ENCODE measurements at places on chromosomes 3 and 15.
A peak's percentile ranks its signal among the peaks of the same experiment; 100 is the strongest.

GRCh38 chr3:114351123-114351821 lies 57.4 kb downstream of the TIGIT start:
- DNase-seq: no peak

DNA sequence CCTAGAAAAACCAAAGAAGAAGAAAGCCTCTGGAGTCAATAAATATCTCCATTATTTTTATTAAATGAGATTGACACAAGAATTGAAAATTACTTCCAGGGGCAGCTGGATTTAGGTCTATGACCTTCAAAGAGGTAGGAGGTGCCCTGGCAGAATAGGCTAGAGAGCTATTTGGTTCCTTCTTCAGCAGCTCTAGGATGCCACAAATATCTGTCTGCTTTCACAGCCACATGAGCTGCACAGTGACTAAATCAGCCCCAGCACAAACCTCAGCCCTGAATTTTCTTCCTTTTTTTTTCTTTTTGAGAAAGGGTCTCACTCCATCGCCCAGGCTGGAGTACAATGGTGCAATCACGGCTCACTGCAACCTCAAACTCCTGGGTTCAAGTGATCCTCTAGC lies 223.5 kb downstream of the ABHD5 start:
- no peak for DNase-seq

- peak; percentile 80 for DNase-seq
Measured at GRCh38 chr3:45659661-45660566, 29.3 kb upstream of the SACM1L start.

DNA sequence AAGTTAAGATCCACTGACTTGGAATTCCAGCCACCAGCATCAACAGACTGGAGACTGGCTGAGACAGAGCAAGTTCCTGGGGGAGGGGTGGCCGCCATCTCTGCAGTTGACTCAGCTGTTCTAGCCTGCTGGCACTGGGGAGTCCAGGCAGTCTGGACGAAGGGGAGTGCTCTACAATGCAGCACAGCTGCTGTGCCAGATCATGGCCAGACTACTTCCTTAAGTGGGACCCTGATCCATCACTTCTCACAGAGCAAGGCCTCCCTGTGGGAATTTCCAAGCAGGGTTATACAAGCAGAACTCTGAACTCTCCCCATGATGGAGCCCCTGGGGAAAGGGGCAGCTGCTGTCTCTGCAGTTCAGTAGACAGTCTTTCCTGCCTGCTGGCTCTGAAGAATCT lies 35.2 kb downstream of the PYGO1 start:
- DNase-seq: no peak

DNA sequence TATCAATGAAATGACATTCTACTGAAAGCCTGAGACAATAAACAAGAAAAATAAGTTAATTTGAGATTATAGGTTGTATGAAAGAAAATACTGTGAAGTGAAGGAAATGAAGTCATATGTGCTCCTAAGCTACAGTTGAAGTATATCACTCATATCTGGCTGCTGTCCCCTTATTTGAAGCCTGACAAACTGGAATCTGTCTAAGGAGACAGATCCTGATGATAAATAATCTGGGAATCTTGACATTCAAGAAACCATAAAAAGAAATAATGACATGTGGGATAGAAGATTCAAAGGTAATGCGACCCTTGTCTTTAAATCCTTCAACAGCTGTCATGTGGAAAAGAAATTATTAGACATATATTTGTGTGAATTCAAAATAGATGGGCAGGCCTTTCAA lies 424.5 kb upstream of the LMCD1 start:
- no peak for DNase-seq

- DNase-seq: peak; percentile 43
Measured at GRCh38 chr3:155859859-155860258, 5.6 kb upstream of the SLC33A1 start.

DNA sequence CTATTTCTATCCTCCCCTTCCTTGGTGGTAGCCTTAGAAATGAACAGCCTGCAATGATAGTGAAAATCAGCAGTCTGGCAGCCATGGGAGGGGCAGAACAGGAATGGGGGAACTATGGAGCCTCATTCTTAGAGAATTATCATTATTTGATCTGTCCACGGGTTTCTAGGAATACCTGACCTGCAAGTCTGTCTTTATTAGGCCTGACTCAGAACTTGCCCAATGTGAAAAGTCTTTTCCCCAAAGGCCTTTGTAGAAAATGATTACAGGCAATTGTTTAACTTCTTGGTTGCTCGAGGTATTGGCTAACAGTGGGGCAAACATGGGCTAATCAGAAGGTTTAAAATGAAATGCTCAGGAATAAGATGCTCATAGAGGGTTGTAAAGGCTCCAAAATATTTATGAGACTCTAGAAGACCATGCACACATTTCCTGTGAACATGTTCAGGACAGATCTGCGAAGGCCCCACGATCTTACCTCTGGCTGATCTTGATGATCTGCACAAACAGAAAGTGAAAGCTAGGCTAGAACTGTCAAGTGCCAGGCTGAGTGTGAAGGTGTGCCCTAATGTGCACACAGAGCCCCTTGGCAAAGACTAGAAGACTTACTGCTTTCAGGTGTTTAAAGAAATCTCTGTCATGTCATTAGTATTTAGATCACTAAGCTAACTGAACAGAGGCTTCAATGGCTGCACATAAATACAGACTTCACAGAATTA lies 39.6 kb upstream of the LAMP3 start:
- DNase-seq: no peak

GRCh38 chr15:63065262-63066221 lies 23.0 kb downstream of the TPM1 start:
- DNase-seq: peak; percentile 11

DNA sequence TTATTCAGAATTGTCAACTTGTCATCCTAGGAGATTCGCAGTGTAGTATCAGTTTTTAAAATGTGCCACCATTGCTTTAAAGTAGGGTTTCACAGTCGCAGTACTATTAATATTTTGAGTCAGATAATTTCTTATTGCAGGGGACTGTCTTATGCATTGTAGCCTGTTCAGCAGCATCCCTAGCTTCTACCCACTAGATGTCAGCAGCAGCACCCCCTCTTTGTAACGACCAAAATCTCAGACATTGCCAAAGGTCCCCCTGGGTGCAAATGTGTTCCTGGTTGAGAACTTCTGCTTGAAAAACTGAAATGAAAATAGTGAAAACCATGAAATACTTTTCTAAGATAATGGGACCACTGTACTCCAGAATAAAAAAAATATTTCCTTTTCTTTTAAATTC lies 474.8 kb downstream of the CNTN3 start:
- no peak for DNase-seq

- DNase-seq: no peak
Measured at GRCh38 chr3:42851228-42851834, 24.3 kb downstream of the CYP8B1 start.

- no peak for DNase-seq
Measured at GRCh38 chr15:40095371-40096093, 13.1 kb downstream of the BMF start.

- no peak for DNase-seq
Measured at GRCh38 chr3:23760871-23761373, 44.8 kb upstream of the UBE2E1 start.

DNA sequence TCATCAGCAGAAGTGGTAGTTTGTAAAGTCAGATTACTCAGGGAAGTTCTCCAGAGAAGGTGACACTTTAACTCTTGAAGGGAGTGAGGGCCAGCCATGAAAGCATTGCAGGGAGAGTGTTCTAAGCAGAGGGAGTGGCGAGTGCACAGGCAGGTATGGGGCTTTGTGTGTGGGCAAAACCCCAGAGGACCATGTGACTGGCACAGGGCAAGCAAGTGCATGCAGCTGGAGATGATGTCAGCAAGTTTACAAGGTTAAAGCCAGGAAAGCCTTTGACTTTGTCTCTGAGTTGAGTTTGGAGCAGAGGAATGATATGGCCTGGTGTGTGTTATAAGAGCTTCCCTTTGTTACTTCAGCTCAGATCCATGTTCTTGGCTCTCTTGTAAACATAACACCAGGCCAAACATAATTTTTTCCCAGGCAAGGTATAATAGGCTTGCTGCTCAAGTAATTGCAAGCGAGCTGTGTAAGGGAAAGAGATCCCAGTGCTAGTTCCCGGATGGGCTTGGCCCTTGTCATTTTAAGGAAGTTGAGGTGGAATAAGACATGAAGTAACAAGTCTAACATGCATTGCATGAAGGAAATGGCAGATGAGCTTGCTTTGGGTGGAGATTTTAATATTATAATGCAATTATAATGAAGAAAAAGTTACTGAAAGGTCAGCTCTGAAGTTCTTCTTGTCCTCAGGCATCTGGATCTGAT lies 341.1 kb upstream of the LRRC3B start:
- no peak for DNase-seq

GRCh38 chr15:72751751-72752455 lies 31.7 kb downstream of the ADPGK start:
- DNase-seq: peak; percentile 53

GRCh38 chr15:25543196-25543595 lies 104.4 kb upstream of the UBE3A start:
- no peak for DNase-seq

GRCh38 chr15:50075319-50075718 lies 43.7 kb downstream of the ATP8B4 start:
- no peak for DNase-seq

DNA sequence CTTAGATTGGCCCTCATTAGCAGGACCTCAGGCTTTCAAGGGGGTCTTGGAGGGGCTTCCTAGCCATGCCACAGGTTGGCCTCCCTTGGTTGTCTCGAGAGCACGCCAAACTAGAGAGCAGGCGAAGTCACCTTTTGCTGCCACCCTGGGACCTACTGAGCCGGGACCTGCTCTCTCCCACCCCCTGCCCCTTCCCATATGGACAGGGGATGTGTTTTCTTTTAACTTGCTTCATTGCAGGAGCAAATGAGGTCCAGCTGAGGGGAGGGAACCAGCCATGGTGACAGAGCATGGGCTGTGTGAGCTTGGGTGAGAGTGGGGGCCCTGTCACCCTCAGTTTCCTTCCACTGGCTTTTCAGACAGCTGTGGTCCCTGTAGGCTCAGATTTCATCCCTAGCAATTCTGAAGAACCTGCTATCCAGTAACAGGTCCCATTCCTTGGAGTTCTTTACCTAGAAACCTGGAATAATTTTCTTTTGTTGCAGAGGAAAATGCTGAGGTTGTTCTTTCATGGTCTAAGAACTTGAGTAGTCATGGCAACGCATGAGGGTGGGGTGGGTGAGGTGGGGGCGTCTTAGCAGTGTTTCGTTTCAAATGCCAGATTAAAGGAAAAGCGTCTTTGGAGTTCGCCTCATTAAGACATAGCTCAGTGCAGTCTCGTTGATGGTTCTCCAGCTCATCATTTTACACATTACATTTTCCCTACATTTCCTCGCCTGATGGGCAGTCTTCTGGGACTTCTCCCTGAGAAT lies 20.1 kb upstream of the MAGEF1 start:
- no peak for DNase-seq

DNA sequence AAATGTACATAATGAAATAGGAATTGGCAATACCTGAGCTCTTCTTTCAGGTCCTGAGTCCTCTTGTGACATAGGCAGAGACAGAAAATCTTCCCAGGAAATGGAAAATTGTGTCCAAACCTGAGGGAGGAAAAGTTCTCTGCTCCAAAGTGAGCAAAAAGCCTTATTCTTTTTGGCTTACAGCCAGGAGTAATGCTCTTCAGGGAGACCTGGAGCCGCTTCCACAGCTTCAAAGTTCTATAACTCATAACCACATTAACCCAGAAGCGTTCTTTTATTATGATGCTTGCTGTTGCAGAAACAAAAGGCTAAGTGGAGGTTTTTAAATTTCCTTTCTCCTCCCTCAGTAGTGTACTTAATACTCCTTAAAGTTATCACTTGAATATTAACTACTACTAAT lies 633 bp downstream of the IGSF10 start:
- no peak for DNase-seq

DNA sequence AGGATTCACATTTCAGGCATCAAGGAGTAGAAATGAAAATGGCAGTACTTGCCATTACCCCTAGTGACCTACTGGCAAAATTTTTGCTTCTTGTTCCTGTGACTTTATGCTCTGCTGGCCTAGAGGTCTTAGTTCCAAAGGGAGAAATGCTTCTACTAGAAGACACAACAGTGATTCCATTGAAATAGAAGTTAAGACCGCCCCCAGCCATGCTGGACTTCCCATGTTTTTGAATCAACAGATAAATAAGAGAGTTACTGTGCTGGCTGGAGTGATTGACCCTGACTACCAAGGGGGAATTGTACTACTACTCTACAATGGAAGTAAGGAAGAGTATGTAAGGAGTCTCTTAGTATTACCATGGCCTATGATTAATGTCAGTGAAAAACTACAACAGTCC lies 196.2 kb upstream of the AZI2 start:
- DNase-seq: no peak

- DNase-seq: no peak
Measured at GRCh38 chr3:25474052-25474451, 46.0 kb downstream of the RARB start.

DNA sequence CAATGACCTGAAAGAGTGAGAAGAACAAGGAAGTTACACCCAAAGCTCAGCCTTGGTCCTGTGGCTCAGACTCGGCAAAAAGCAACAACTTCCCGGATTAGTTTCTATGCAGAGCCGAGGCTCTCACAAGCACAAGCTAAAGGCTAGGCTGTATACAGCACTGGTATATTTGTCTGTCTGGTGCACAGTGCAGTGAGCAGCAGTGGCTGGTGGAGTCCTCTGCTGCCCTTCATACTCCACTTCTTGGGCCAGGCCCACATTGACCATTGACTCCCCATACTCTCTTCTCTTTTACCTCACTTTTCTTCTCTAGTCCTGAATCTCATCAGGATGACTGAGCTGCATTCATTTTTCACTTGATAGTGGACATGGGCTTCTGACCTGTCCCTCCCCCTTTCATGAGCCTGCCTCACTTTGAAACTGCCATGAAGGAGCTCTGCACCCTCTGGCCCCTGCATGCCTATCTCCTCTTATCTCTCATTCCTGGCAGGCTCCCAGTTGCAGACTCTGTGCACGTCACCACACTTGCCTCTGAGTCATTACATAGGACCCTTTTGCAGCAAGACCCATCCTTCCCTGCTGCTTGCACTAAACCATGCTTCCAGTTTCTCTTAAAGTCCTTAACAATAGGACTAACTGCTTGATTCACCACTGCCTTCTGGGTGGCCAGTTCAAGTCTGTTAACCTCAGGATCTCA lies 379.3 kb downstream of the NTRK3 start:
- DNase-seq: no peak

GRCh38 chr3:111173328-111173900 lies 101.8 kb downstream of the NECTIN3 start:
- no peak for DNase-seq

- no peak for DNase-seq
Measured at GRCh38 chr15:47486040-47486439, 231.3 kb upstream of the SEMA6D start.

DNA sequence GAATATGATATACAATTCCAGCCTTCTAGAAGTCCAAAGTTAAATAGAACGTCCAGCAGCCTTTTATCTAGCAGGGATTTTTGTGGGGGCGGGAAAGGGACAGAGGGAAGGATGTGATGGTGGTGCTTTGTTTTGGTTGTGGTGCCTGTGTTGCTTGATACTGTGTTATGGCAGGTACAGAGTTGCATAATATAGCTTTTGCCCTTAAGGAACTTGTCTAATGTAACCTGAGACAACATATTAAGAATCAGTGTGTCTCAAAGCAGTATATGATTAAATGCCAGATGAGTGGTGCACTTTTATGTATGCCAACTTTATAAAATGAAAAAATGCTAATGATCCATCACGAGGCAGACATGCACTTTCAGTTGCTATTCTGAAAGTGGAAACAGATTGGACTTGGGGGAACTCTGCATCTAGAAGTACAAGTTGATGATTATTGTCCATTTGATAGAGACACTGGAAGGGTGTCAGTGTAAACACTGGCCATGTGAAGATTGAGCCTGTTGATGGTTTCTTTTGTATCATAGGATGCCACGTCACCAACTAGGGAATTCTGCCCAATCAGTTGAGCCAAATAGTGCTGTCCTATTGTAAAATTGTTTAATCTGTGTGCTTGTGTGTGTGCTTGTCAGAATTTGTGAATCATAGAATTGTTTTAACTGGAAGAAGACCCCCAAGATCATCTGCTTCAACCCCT lies 23.0 kb downstream of the NEO1 start:
- DNase-seq: no peak

Data from dermis blood vessel endothelial cell (primary cell).